Spinal cord (tissue), 10 donors: ENCODE measurements at places on chromosomes 12 and 14. TPM values are rescaled to one million over a fixed set of nuclear protein-coding genes. Genes with fewer than 3 reads are reported as not detected.

GRCh38 chr12:110361216-110361615 lies 42.3 kb downstream of the ANAPC7 start:
- DNase-seq, result no peak

DNA sequence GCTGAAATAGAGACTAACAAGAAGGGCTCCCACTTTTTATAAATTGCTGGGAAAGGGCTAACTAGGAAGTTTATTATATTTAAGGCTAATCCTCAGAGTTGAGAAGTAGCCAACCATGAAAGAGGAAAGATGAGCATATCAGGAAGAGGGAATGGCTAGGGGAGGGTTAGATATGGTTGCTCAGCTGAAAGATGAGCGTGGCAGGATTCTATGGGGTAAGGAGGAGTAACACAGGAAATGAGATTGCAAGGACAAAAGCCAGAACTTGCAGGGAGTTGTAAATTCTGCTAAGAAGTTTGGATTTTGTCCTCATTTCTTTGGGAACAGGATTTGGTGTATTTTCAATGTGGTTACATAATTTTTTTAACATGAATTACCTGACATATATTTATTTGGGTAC lies 127.4 kb upstream of the ATP2B1 start:
- no peak for DNase-seq

GRCh38 chr12:51864833-51865670 lies 16.5 kb upstream of the FIGNL2 start:
- DNase-seq, result no peak

The CD163 gene
- 7.7 TPM for total RNA-seq

The ERBB3 gene
- 73.9 TPM for total RNA-seq

DNA sequence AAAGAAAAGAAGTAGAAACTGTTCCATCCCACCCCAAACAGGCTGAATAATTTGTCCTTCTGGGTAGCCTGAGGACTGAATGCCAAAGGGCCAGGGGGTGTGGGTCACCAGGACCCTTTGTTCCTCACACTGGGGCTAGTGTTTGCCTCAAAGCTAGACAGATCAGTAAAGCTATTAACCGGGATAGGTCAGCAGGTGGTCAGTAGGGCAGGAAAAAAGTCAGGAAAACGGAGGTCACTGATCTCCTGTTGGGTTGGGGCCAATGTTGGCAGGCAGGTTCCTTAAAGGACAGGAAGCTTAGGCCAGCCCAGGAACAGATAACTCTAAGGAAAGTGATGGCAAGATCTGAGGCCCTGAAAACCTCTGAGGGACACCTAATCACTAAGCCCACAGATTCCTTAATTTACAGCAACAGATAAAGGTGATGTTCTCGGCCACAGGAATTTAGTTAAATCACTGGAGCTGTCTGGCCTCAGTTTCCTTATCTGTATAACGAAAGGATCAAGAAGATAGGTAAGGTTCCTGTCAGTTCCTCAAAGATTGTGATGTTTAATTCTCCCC lies 22.7 kb upstream of the TMPO start:
- DNase-seq, result no peak

The DBX2 gene
- 5.0 TPM for total RNA-seq

The SIX1 gene
- total RNA-seq, result 44.8 TPM

The BEGAIN gene
- total RNA-seq, result 7.0 TPM

The FAM90A1 gene
- 0.22 TPM for total RNA-seq

GRCh38 chr14:98736701-98737338 lies 535.2 kb downstream of the BCL11B start:
- DNase-seq, result no peak

DNA sequence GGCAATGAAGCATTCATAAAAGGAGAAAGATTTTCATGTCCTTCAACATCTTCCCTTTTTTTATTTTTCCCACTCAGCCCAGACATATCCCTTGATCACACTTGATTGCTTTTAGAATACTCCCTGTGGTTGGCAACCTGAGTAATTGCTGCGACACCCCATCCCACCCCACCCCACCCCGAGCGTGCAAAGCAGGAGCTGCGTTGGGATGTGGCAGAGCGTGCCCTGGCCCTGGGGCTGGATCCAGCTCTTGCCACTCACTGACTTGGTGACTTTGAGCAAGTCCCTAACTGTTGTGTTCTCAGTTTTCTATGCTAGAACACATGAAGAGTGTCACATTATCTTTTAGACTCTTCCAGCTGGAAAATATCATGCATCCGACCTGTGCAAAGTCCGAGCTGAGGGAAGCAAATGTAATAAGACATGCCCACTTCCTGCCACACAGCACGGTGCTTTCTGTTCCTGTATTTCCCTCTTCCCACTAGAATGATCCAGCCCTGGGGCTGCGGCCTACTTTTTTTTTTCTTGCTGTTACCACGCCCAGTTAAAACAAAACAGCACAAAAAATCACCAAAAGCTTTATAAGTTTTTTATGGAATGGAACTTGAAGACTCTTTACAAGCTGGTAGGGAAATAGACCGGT lies 4.0 kb downstream of the ASCL4 start:
- DNase-seq, result no peak

- no peak for DNase-seq
These were observed 3.6 kb downstream of the CMA1 start for GRCh38 chr14:24504425-24504950.

- DNase-seq, result no peak
These were observed 154.4 kb downstream of the CALM1 start for GRCh38 chr14:90551070-90551704.

DNA sequence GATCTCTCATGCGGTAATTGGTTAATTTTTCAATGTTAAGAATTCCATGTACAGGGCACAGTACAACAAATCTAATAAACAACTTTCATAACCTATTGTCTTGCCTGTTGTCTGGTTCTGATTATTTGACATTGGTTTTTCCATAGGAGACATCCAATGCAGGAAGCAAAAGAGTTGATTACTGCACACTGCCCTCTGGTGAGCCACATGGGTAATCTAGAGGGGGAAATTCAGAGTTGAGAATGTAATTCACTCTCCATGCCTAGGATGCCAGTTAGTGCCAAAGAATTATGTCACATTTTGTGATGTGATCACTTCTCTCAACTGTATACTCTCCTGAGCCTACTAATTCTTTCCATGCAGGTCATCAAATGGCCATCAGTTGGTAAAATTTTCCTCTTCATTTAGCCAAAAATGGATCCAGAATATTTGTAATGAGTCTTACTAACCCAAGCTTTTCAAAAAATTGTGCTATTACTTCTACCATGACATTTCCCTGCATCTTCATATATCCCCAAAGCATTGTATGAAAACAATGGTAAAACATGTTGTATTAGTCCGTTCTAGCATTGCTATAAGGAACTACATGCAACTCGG lies 17.7 kb upstream of the CCDC91 start:
- no peak for DNase-seq
